ENCODE measurements at places on chromosomes 4 and X.

DNA sequence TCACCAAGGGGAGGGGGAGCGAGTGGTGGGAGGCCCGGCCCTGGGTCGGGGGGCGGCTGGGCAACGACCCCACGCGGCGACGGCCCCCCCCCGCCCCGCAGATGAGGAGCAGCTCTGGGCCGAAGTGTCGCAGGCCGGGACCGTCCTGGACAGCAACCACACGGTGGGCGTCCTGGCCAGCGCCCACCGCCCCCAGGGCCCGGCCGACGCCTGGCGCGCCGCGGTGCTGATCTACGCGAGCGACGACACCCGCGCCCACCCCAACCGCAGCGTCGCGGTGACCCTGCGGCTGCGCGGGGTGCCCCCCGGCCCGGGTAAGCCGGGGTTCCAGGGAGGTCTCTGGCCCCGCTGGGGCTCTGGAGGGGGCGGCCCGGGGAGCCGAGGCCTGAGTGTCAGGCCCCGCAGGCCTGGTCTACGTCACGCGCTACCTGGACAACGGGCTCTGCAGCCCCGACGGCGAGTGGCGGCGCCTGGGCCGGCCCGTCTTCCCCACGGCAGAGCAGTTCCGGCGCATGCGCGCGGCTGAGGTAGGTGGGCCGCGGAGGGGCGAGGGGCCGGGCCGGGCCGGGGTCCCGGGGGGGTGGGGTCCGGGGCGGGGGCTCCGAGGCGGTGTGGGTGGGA lies 8.7 kb upstream of the FGFRL1 start:
- DNase-seq, result no peak

- DNase-seq, result no peak
Measured at GRCh38 chrX:15500497-15500966, at the start of gene BMX. Gene BMX (plus strand): TSS chrX:15500807. CDS start chrX:15508354, 7,547 bp downstream.

DNA sequence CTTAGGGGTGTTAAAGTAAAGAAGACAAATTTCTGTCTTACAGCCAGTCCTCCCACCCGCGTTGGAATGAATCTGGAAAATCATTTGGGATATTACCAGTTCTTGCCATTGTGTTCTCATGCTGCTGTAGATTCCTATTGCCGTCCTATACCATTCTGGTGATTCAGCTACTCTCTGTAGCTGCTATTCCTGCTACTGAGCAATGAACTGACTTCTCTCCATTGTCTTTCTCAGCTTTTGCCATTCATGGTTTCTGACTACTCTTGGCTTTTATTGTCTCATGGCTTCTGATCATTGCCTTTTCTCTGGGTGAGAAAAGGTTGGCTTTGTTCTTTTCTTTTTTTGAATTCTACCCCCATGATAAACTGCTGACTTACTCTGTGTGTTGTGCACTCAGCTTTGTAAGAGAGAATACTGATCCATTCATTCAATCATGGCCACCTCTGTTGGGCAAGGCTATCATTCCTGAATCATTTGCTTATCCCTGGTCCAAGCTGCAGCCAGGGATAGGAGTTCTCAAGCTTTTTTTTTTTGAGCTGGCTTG lies 27.7 kb upstream of the METAP1 start:
- DNase-seq, result no peak

GRCh38 chr4:184793735-184794355 lies 31.9 kb downstream of the ACSL1 start:
- no peak for DNase-seq

DNA sequence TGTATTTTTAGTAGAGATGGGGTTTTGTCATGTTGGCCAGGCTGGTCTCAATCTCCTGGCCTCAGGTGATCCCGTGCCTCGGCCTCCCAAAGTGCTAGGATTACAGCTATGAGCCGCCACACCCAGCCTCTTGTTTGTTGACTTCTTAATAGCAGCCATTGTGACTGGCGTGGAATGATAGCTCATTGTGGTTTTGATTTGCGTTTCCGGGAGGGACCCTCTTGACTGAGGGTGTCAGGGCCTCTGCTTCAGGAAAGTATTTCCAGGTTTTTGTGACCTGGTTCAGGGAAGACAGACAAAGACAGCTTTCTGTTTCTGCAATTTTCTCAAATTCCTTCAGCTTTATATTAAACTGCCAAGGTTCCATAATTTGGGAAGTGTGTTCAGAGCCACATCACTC lies 15.1 kb downstream of the CSF2RA start:
- DNase-seq, result no peak

Measured in stimulated activated CD8-positive, alpha-beta memory T cell treated with anti-CD3 and anti-CD28 coated beads, Interleukin-4, amount 100 ng/mL, for 4 hours (primary cell).